Placental pericyte (primary cell): ENCODE measurements at places on chromosomes 2 and 18. TPM values are rescaled to one million over a fixed set of nuclear protein-coding genes. Genes with fewer than 3 reads are reported as not detected.

The SFT2D3 gene
- total RNA-seq: 4.4 and 8.2 TPM in 2 replicates

The LYPD6B gene
- 5.4 and 12.5 TPM in 2 replicates for total RNA-seq

The CD8B2 gene
- not detected in 2 replicates for total RNA-seq

The SERPINB11 gene
- not detected in 2 replicates for total RNA-seq

The SKA1 gene
- 2.0 and 36.8 TPM in 2 replicates for total RNA-seq

The GCKR gene
- total RNA-seq: 0.43 TPM in 1 of 2 replicates, not detected in the other

The VWA3B gene
- not detected in 2 replicates for total RNA-seq
